Stimulated activated CD4-positive, alpha-beta T cell treated with anti-CD3 and anti-CD28 coated beads, Interleukin-4, amount 100 ng/mL, for 4 hours (primary cell): ENCODE measurements at places on chromosomes 4 and X.

GRCh38 chr4:85555206-85555605 lies 80.3 kb downstream of the ARHGAP24 start:
- no peak for DNase-seq

GRCh38 chrX:118652717-118653116 lies 74.7 kb upstream of the IL13RA1 start:
- no peak for DNase-seq

DNA sequence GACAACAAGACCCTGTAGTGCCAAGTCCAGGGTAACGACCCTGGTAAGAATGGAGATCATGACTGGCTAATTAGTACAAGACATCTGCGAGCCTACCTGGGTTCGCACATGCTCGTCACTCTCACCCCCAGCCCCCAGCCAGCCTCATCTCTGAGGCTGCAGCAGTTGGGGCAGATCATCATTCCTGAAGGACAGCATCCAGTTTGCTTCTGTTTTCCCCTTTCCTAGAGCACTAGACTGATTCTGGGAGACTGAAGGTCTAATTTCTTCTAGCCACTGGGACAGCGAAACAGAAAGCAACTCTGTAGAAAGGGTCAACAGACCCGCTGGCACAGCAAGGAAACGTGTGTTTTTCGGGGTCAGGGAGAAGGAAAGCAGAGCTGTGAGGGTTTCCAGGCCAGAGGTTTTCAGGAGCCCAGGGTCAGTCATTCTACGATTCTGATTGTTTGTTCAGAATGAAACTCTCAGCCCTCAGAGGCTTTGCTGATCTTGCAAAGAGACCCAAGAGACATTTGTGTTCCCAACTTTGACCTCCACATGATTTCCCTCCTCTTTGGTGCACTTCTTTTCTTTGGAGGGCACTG lies 343.1 kb upstream of the NOCT start:
- DNase-seq, result no peak

- no peak for DNase-seq
Observed at GRCh38 chr4:7648544-7649395, 214.0 kb upstream of the PSAPL1 start.

GRCh38 chr4:41820473-41820872 lies 71.9 kb upstream of the PHOX2B start:
- DNase-seq, result no peak

DNA sequence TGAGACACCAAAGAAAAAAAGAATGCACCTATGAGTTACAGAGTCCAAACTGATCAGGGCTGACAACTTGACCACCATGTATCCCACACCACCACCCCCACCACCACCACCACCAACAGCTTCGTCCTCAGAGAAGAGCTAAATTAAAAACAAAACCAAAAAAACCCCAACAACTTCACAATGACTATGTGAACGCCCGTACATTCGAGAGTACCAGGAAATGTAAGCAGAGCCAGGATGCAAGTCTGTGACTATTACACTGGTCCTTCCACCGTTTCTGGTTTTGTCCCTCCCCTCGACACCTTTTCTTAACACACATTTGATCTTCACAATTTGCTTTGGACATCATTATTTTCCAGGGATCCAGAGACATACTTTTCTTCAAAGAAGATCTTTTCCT lies 51.0 kb downstream of the WFS1 start:
- no peak for DNase-seq

DNA sequence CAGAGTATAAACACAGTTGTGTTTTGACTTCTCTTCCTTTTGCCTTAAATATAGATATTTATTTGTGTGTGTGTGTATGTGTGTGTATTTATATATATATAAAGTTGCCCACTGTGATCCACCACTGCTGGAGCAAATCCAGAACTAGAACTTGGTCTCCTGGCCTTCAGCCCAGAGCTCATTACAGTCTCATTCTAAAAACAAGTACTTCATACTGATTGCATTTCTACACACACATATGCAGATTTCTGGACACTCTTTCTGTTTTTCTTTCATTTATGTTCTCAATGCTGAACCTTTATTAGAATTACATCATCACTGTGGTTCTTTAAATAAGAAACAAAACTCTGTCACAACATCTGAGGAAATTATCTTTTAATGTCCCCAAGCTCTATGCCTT lies 381 bp downstream of the TXK start:
- DNase-seq, result no peak

DNA sequence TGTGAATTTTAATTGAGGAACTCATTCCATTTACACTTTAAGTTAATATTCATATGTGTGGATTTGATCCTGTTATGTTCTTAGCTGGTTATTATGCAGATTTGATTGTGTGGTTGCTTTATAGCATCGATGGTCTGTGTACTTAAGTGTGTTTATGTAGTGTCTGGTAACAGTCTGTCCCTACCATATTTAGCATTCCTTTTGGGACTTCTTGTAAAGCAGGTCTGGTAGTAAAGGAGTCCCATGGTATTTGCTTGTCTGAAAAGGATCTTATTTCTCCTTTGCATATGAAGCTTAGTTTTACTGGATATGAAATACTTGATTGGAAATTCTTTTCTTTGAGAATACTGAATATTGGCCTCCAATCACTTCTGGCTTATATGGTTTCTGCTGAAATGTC lies 76.6 kb downstream of the KLF8 start:
- no peak for DNase-seq

GRCh38 chr4:115780835-115781234 lies 667.4 kb upstream of the NDST4 start:
- DNase-seq, result no peak

- DNase-seq, result no peak
Observed at GRCh38 chrX:69844636-69845035, 205.1 kb downstream of the AWAT2 start.

- no peak for DNase-seq
Observed at GRCh38 chr4:26140150-26140898, 180.5 kb upstream of the RBPJ start.
